ENCODE measurements at places on chromosomes 6 and 20.

GRCh38 chr6:22530506-22530905, 38.9 kb upstream of the HDGFL1 start:
- no peak for DNase-seq
- no peaks in the 10 kb centered on the region for H3K4me1 ChIP-seq

- H3K4me1 ChIP-seq, result peaks cover 15% of the 10 kb centered on the region
- no peaks in the 10 kb centered on the region for H3K36me3 ChIP-seq
- H3K27me3 ChIP-seq, result no peaks in the 10 kb centered on the region
- H3K27ac ChIP-seq, result no peak overlapping the region
Observed at GRCh38 chr6:33895296-33895695, 91.5 kb upstream of the MLN start.

- no peak overlapping the region for H3K4me3 ChIP-seq
- H3K36me3 ChIP-seq, result no peaks in the 10 kb centered on the region
- H3K27me3 ChIP-seq, result no peaks in the 10 kb centered on the region
Observed at GRCh38 chr6:71527886-71528285, 239.3 kb downstream of the OGFRL1 start.

- no peak overlapping the region for H3K4me3 ChIP-seq
- DNase-seq, result no peak
- H3K4me1 ChIP-seq, result no peaks in the 10 kb centered on the region
- no peak overlapping the region for H3K27ac ChIP-seq
- no peaks in the 10 kb centered on the region for H3K36me3 ChIP-seq
Observed at GRCh38 chr6:107021446-107022185, 6.4 kb upstream of the MTRES1 start.

DNA sequence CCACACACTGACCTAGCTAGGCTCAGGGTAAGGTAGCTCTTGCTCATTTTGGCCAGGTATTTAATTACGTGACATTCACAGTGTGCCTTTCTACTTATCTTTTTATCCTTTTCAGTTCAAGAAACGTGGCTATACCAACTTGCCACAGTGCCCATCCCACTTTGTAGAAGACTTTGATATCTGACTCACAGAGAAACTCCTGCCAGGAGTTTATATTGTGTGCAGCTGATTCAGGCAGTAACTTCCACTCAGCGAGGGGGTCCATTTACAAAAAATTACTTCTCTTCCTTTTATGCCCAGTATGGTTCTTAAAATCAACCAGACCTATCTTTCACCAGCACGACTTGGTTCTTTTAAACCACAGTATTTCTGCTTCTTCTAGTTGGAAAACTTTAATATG, 75.6 kb downstream of the PRL start:
- no peaks in the 10 kb centered on the region for H3K27me3 ChIP-seq
- H3K36me3 ChIP-seq, result no peaks in the 10 kb centered on the region
- no peak overlapping the region for H3K4me3 ChIP-seq

- no peak within 1 kb of the TSS for H3K4me3 ChIP-seq
- peaks cover 18% of the 10 kb centered on the region for H3K4me1 ChIP-seq
- no peaks in the 10 kb centered on the region for H3K27me3 ChIP-seq
- H3K27ac ChIP-seq, result no peak within 1 kb of the TSS
- peak; percentile 47 for DNase-seq
Observed at GRCh38 chr6:166586424-166587156, at the start of gene RAMACL. Gene RAMACL (minus strand): TSS chr6:166586678. CDS start chr6:166586477, 201 bp downstream.

GRCh38 chr6:108648191-108648590, 87.5 kb downstream of the FOXO3 start:
- DNase-seq, result no peak
- peaks cover 61% of the 10 kb centered on the region for H3K4me1 ChIP-seq
- H3K36me3 ChIP-seq, result no peaks in the 10 kb centered on the region
- no peak overlapping the region for H3K27ac ChIP-seq
- no peak overlapping the region for H3K4me3 ChIP-seq

- H3K27me3 ChIP-seq, result no peaks in the 10 kb centered on the region
- H3K4me1 ChIP-seq, result no peaks in the 10 kb centered on the region
- peaks cover 11% of the 10 kb centered on the region for H3K36me3 ChIP-seq
Observed at GRCh38 chr20:23397961-23398360, 23.3 kb downstream of the NAPB start.

GRCh38 chr6:4518506-4518905, 257.7 kb upstream of the CDYL start:
- H3K27ac ChIP-seq, result no peak overlapping the region
- H3K4me1 ChIP-seq, result no peaks in the 10 kb centered on the region
- no peak for DNase-seq
- H3K36me3 ChIP-seq, result no peaks in the 10 kb centered on the region
- no peak overlapping the region for H3K4me3 ChIP-seq
- H3K27me3 ChIP-seq, result no peaks in the 10 kb centered on the region

DNA sequence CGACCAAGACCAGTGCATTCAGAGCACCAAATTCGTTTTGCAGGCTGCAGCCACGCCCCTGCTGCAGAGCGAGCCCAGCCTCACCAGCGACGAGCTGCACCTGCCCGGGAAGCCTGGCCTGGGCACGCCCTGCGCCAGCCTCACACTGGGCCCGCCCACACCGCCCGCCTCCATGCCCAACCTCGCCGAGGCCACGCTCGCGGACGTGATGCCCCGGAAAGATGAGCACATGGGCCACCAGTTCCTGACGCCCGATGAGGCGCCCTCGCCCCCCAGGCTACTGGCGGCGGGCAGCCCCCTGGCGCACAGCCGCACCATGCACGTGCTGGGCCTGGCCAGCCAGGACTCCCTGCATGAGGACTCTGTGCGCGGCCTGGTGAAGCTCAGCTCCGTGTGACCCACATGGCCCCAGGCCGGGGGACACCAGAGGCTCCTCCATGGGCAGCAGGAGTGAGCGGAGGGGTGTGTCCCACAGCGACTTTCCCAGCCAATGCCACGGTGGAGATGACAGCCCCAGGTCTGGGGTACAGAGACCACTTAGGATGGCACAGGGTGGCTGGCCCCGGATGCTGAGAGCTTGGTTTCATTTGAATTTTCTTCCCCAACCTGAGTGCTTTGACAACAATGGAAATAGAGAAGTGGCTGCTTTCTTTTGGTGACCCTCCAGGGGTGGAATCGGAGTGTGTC, 150.2 kb upstream of the SNX9 start:
- no peaks in the 10 kb centered on the region for H3K36me3 ChIP-seq
- no peaks in the 10 kb centered on the region for H3K27me3 ChIP-seq
- H3K4me3 ChIP-seq, result no peak overlapping the region
- no peaks in the 10 kb centered on the region for H3K4me1 ChIP-seq
- DNase-seq, result no peak
